ENCODE measurements at places on chromosomes 11 and 22.
A peak's percentile ranks its signal among the peaks of the same experiment; 100 is the strongest.

- no peak for DNase-seq
Measured at GRCh38 chr11:11069841-11070835, 212.3 kb upstream of the ZBED5 start.

GRCh38 chr11:14578541-14578956 lies 58.4 kb upstream of the PSMA1 start:
- peak; percentile 61 for DNase-seq

- DNase-seq: no peak
Measured at GRCh38 chr22:50577987-50578775, at the start of gene CPT1B. Gene CPT1B (minus strand): TSS chr22:50578427. CDS start chr22:50577915, 512 bp downstream.

- DNase-seq: no peak
Measured at GRCh38 chr11:46298699-46299433, 21.4 kb downstream of the CREB3L1 start.

- DNase-seq: no peak
Measured at GRCh38 chr11:11916981-11917399, 75.2 kb downstream of the USP47 start.

DNA sequence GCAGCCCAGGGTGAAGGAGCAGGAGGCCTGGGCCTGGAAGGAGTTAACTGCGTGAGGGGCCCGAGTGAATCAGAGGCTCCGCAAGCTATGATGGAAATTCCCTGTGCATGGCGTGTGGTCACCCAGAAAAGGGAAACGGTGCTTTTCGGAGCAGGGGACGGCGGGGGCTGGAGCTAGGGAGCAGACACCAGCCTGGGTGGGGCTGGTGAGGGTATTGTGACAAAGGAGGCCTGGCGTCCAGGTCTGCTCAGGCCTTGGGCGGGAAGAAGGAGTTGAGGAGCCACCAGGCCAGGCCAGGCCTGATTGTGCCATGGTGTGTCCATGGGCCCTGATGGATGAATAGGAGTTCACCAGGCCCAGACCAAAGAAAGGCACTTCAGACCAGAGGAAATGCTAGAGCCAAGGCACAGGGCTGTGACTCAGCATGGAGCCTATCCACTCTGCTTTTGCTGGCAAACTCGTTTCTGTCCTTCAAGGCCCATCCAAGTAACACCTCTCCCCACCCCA lies 12.8 kb upstream of the SPI1 start:
- DNase-seq: no peak

DNA sequence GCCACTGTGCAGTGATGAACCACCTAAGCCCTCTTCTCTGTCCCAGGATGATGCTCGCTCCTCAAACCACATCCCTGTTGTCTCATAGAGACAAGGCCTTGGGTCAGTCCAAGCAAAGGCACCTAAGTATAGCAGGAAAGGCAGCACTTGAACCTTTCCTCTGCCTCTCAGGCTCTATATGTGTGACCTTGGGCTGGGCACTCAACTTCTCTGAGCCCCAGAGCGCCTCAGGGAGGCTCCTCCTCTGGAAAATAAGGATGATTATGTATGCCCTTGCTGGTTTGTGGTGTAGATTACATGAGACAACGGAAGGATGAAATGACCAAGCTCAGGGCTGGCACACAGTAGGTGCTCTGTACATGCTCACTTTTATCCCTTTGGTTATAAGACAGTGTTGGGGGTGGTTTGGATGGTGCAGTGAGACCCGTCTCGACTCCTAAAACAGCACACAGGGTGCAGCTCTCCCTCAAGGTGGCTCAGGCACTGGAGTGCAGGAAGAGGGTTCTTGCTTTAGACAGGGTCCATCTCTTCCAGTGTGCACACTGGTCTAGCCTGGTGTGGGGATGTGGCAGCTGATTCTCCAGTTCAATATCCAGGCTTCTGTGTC lies 40.2 kb upstream of the ACCSL start:
- DNase-seq: no peak

DNA sequence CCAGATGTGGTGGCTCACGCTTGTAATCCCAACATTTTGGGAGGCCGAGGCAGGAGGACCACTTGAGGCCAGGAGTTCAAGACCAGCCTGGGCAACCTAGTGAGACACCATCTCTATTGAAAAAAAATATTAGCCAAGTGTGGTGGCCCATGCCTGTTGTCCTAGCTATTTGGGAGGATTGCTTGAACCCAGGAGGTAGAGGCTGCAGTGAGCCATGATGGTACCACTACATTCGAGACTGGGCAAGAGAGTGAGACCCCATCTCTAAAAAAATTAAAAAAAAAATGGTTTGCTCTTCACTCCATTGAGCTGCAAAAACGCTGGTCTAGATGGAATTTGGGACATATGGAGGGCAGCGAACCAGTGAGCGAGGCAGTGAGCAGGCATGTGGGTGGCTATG lies 21.6 kb upstream of the SOX10 start:
- no peak for DNase-seq

- DNase-seq: no peak
Measured at GRCh38 chr11:110431051-110431672, 1.4 kb downstream of the FDX1 start.

- no peak for DNase-seq
Measured at GRCh38 chr22:25775531-25775930, 33.5 kb downstream of the MYO18B start.

- no peak for DNase-seq
Measured at GRCh38 chr11:84526250-84526649, 1100.9 kb downstream of the DLG2 start.

DNA sequence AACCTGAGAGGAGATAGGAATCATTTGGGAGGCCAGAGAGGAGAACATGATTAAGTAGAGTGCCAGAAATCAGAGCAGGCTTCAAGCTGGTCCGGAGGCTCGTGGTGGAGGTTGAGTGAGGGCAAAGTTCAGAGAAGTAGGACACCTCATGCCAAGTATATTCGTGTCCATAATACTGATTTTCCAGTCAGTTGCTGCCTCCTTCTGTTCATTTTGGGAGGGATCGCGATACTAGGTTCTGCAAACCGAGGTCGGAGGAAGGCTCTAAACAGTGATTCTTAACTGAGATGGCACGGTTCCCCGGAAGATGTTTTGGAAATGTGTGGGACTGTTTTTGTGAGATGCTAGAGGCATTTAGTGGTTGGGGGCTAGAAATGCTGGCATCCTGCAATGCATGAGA lies 13.6 kb upstream of the CD3E start:
- peak; percentile 50 for DNase-seq

DNA sequence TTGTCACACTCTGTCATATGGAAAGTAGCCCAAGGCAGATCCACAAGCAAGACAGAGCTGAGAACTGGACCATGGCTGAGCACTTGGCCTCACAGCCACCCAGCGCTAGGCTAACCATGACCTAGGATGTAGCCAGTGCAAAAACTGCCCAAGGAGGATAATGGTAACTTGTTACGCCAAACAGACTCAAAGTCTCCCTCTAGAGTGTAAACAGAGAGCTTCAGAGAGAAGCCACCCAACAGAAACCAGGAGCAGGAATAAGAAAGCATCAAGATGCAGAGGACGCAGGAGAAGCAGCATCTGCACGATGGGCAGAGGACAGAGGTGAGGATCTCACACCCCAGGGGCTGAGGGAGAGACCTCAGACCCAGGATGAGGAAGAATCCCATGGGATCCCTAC lies 97.9 kb downstream of the RCN1 start:
- no peak for DNase-seq

DNA sequence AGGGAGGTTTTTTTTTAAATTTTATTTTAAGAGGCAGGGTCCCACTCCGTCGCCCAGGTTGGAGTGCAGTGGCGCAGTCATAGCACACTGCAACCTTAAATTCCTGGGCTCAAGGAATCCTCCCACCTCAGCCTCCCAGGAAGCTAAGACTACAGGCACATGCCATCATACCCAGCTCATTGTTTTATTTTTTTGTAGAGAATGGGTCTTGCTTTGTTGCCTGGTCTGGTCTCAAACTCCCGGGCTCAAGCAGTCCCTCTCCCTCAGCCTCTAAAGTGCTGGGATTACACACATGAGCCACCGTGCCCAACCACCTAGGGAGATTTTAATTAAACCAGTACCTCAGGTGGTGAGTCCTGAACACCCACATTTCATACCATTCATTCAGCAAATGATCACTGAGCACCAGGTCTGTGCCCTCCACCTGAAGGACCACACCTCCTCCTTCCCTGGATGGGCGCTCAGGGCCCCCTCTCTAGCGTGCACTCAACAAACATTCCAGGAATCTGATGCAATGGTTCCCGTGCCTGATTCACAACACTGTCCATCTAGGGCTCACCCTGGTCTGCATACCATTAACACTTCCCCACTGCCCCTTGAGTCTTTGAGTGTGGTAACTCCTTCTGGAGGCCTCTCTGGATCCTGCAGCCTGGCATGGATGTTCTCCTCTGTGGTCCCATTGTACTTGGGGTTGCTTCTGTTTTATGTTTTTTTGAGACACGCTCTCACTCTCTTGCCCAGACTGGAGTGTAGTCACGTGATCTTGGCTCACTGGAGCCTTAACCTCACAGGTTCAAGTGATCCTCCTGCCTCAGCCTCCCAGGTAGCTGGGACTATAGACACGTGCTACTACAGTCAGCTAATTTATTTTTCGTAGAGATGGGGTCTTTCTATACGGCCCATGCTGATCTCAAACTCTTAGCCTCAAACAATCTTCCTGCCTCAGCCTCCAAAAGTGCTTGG lies 9.6 kb upstream of the MYH9 start:
- DNase-seq: no peak

DNA sequence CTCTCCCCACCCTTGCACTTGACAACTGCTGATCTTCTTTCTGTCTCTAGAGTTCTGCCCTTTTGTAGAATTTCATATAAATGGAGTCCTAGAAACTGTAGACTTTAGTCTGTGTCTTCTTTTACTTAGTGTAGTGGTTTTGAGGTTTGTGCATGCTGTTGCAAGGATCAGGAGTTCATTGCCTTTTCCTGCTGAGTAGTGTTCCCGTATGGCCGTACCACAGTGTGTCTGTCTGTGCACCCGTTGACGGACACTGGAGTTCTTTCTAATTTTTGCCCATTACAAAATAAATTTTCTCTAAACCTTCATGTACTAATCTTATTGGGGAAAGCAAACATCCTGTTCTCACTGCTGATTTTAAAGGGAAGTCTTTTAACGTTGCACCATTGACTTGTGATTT lies 138.1 kb downstream of the TBC1D22A start:
- no peak for DNase-seq

GRCh38 chr11:81135570-81135969 lies 1598.1 kb downstream of the FAM181B start:
- DNase-seq: no peak

DNA sequence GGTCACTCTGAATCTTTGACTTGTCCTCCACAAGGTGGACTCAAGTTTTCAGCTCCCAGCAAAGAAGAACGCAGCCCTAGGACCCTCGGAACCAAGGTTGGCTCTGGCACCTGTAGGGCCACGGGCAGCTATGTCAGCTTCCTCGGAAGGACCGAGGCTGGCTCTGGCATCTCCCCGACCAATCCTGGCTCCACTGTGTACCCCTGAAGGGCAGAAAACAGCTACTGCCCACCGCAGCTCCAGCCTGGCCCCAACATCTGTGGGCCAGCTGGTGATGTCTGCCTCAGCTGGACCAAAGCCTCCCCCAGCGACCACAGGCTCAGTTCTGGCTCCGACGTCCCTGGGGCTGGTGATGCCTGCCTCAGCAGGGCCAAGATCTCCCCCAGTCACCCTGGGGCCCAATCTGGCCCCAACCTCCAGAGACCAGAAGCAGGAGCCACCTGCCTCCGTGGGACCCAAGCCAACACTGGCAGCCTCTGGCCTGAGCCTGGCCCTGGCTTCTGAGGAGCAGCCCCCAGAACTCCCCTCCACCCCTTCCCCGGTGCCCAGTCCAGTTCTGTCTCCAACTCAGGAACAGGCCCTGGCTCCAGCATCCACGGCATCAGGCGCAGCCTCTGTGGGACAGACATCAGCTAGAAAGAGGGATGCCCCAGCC lies 2.2 kb downstream of the INPP5J start:
- DNase-seq: no peak

DNA sequence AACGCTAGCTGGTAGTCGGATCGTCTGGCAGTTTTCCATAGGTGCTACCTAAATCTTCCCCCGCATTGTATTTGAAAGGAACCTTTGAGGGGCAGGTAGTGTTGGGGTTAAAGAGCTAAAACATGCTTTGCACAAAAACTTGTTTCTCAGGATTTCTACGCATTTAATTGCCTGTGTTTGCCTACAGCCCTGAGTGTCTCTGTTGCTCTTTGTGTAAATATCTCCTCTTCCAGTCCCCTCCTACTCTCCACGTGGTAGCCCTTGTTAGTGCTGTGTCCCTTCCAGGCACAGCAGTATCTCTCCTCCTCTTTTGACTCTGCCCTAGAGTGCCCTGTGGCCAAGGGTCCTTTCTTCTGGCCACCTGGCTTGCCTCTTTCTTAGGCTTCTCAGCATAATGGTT lies 81.7 kb downstream of the BARX2 start:
- no peak for DNase-seq

DNA sequence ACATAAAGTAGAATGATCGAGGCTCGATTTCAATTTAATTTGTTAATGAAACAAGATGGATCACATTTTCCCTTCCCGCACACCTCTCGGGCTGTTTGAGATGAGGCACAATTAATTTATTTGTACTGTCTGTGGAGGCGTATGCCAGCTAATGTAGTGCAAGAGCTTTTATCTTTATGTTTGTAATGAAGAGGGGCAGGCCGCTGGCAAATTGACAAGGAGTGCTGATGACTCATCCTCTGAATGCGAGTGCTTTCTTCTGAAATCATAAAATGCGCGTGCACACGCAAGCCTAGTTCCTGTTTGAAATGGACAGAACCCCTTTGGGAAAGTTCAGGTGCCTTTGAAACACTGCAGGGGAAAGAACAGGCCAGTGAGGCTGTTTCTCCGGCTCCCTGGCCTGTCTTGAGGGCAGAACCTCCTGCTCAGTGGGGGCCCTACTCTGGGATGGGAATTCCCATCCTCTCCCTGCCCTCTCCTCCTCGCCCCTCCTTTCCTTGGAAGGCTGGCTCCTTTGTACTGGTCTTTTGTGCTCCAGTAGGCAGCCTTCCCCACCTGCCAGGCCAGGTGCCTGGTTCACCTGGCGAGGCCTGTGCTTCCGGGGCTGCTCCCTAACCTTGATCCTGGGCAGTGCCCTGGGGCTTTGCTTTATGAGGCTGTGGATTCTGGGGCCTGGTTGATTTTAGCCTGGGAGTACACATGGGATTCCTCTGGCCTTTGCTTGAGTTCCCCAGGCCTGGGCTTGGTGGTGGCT lies 50.3 kb downstream of the TEAD1 start:
- DNase-seq: no peak

DNA sequence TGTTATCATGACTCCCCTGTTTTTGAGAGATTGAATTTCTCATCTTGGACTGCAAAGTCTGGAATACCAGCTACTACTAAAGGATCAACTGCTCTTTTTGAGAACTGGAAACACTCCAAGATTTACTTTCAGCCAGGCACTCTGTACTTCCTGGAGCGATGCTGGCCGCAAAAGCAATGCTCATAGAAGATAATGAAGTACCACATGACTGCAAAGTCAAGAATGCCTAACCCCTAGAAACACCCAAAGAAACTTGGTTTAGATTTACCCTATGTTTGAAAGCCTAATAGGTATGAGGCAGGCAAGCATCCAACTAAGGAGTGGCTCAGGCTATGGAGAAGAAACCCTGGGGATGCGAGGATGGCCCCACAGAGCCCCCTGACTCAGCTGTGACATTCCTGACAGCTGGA lies 47.7 kb upstream of the ARHGAP20 start:
- DNase-seq: no peak

- DNase-seq: no peak
Measured at GRCh38 chr11:12769834-12770345, 95.7 kb downstream of the TEAD1 start.

- DNase-seq: no peak
Measured at GRCh38 chr11:76025068-76025467, 181.2 kb downstream of the WNT11 start.

- DNase-seq: no peak
Measured at GRCh38 chr11:130905512-130905911, 10.8 kb downstream of the SNX19 start.

GRCh38 chr22:29704528-29705285 lies 15.1 kb upstream of the CABP7 start:
- no peak for DNase-seq

Data from stimulated activated naive CD8-positive, alpha-beta T cell treated with anti-CD3 and anti-CD28 coated beads, Interleukin-15, amount 100 ng/mL, for 72 hours (primary cell).